ENCODE measurements at places on chromosomes 7 and 10.

DNA sequence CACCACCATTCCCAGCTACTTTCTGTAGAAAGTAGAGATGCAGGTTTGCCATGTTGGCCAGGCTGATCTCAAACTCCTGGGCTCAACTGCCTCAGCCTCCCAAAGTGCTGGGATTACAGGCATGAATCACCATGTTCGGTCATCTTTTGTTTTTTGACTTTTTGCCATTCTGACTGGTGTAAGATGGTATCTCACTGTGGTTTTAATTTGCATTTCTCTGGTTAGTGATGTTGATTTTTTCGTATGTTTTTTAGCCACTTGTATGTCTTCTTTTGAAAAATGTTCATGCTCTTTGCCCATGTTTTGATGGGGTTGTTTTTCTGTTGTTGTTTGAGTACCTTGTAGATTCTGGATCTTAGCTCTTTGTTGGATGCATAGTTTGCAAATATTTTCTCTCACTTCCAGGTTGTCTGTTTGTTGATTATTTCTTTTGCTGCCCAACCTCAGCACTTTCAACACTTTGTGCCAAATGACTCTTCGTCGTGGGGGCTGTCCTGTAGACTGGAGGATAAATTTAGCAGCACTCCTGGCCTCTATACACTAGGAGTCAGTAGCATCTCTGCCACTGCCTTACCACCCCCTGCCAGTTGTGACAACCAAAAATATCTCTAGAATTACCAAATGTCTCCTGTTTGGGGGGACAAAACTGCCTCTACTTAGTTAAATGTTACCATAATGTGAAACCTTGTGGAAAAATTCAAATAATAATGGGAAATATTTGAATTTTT lies 6.5 kb upstream of the CPED1 start:
- DNase-seq, result no peak

- DNase-seq, result no peak
These were observed 201.1 kb downstream of the LRRN3 start for GRCh38 chr7:111292026-111292470.

GRCh38 chr10:86257683-86258082 lies 108.9 kb downstream of the GRID1 start:
- no peak for DNase-seq

GRCh38 chr10:122468926-122469781 lies 7.8 kb downstream of the HTRA1 start:
- no peak for DNase-seq

DNA sequence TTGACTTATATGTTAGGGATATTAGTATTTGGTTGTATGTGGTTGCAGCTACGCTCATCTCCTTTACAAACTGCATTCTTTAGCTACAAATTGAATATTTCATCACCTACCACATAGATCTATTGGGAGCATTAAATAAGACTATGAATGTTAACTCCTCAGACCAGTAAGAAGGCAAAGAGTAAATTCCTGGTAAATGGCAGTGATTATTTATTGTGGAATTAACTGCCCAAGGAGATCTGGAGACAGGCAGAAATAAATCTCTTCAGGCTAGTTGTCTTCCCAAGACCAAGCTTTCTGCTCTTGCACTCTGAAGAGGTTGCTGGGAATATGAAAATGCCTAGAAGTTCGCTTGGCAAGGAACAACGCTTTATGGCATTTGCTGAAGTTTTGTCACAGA lies 74.6 kb downstream of the ANLN start:
- DNase-seq, result no peak

- no peak for DNase-seq
These were observed 222.4 kb downstream of the ADAM12 start for GRCh38 chr10:126165874-126166273.

GRCh38 chr7:92714767-92715166 lies 121.6 kb downstream of the CDK6 start:
- DNase-seq, result no peak

DNA sequence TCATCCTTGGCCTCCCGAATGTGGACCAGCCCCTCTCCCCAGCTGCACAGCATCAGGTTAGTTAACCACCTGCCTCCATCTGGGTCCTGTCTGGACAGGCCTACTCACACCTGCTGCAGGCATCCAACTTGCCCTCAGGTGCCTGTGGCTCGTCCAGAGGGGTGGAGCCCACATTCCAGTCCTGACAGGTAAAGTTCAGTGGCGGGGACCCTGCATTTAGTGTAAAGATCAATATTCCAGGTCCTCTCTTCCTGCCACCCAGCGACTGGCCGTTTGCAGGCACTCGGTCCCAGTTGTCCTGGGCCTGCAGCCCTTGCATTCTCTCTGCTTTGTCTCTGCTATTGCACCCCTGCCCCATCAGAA lies 15.0 kb downstream of the HTRA1 start:
- DNase-seq, result no peak
